ENCODE measurements at places on chromosomes 6 and 20.

DNA sequence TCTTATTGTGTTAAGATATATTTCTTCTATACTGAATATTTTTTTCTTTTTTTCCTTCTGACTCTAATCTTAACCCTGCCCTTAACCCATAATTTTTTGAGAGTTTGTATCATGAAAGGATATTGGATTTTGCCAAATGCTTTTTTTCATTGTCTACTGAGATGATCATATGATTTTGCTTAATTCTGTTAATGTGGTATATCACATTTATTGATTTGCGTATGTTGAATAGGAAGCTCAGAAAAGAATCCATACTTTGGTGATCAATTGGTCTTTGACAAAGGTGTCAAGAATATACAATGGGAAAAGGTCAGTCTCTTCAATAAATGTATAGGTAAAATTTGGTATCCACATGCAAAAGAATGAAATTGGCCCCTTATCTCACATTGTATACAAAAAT lies 588.8 kb upstream of the ADGRB3 start:
- DNase-seq, result no peak

DNA sequence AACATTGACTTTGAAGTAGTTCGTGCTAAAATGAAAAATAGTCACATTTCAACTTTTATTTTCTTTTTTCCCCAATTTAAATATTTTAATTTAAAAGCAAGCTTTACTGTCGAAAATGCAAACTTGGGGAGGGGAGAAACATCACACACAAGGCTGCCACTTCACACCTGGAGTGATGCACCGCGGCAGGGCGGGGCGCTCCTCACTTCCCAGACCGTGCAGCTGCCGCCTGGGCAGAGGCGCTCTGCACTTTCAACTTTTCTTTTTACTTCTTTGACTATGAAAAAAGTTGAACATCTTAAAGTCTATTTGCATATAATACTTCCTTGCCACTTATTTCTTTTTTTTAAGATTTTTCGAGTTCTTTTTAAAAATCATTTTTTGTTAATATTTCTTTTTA lies 993.3 kb upstream of the GJE1 start:
- DNase-seq, result no peak

DNA sequence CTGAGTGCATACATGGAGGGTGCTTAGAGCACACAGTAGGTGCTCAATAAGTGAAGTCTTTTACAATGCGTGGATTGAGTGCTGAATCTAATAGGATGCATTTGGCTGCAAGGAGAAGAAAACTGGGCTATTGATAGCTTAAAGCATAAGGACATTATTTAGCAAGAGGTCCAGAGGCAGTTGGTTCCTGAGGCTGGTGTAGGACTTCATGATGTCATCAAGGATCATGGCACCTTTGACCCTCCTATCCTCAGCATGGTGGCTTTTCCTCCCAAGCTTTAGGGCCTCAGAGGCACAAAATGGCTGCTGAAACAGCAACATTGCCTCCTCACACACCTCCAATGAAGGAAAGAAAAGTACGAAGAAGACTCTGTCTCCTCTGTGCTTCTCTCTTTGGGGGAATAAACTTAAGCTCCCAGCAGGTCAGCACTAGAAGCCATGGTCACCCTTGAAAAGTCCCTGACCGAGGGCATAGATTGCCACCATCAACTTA lies 3.1 kb upstream of the PREX1 start:
- no peak for DNase-seq

GRCh38 chr20:90651-91050 lies 3.2 kb downstream of the DEFB125 start:
- no peak for DNase-seq

DNA sequence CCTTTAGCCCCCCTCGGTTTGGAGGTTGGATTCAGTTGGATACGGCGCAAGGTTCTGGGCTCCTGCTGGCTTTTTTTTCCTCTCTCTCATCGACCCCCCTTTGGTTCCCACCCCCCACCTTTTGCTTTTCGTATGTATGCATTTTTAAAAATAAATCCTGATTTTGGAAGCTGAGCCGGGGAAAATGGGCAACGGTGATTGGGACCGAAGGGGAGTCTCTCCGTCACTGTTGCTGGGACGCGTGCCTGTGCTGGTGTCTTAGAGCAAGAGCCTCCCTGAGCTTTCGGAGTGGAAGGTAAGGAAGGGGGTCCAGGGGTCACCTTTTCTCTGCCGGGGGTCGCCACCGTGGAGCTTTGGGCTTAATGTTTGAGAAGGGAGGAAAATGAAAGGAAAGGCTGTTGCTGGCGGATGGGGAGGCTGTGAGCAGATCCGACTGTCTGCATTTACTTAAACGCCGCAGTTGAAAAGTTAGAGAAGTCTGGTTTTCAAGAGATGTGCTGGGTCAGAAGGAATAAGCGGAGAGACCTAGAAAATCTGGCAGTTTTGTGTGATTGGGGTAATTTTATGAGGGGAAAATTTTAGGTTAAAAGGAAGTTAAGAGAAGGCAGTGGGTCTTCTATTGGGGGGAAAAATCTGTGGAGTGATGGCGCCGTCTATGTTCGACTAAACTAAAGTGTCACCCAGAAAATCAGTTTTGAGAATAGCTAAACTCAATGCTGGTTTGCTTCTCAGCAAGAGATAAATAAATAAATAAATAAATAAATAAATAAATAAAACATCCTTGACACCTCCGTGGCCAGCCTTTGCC lies 828 bp downstream of the ADGRB3 start:
- DNase-seq, result no peak

GRCh38 chr6:55180258-55180657 lies 5.9 kb downstream of the HCRTR2 start:
- no peak for DNase-seq

DNA sequence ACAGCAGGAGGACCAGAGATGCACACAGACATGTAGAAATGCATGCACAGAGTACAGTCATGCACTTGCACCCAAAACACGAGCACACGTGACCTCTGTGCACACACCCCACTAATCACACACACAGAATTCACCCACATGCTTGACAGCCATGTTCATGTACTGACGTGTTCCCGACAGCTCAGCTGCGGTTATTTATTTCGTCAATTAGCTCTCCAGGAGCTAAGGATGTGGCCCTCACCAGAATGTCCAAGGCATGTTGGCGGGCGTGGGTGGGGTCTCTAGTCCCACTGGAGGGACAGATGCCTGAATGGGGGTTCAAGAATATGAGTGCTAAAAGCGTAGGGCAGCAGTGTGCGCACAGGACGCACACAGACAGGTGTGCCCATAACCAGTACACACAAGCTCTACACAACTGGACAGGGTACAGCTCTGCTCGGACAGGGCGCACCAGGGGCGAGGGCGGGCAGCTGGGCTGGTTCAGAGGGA lies 571 bp upstream of the PRPF6 start:
- DNase-seq, result peak; percentile 45

DNA sequence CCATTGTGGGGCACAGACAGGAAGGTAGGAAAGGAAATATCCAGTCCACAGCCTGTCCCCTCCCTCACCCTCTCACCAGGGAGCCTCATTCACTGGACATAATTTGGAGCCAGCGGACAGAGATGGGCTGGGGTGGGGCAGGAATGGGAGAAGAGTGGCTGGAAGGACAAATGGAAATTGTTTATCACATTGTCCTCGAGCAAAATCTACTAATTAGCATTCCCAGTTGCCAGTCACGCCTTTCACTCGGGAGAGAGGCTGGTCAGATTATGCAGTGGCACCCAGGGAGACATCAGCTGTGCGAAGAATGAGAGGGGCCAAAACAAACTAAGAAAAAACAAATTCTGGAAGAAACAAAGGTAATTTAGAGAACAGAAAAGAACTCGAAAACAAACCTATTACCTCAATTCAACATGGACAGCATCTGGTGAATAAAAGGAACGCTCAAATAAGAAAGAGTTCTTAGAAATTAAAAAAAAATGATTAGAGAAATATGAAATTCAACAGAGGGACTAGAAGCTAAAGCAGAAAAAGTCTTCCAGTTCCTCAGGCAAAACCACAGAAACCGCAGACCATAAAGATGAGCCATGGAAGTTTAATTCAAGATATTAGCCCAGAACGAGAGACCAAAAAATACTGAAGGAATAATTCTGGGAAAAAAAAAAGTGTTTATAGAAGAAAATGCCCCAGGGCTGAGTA lies 108.5 kb upstream of the RALGAPA2 start:
- no peak for DNase-seq

GRCh38 chr6:66897576-66897975 lies 1190.5 kb upstream of the EYS start:
- DNase-seq, result no peak

DNA sequence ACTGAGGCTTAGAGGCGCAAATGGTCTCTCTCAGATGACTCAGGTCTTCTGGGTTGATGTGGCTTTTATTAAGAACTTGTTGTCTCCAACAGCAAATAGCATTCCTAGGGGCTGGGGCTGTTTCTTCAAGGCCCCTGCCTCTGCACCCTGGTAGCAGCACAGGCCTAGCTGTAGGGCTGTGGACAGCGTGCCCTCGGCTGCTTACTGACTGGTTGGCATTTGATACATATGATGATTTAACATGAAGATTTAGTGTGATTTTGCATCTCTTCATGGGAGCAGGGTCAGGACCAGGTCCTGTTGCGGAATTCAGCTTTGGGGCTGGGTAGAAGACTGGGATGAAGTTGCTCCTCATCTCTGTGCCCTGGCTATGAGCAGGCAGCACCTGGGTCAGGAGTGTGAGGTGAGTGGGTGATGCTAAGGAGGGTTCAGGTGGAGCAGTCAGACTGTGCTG lies 24.3 kb upstream of the IER3 start:
- DNase-seq, result no peak

- DNase-seq, result no peak
Observed at GRCh38 chr20:35891375-35891774, 62.9 kb downstream of the SCAND1 start.

DNA sequence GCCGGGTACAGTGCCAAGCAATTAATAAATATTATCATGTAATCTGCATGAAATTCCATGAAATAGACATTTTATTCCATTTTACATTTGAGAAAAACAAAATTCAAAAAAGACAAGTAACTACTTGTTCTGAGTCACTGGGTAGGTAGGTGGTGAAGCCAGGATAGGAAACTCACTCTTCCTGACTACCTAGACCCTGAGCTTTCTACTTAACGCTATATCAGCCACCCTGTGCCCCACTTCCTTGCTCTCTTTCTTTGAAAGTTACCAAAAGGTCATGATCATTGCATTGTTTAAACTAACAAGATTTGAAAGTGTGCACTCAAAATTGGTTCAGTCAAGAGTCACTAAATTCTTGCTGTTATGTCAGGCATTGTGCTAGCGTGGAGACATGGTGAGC lies 235.7 kb downstream of the CD83 start:
- DNase-seq, result no peak

- DNase-seq, result no peak
Observed at GRCh38 chr6:52115891-52116604, 28.6 kb upstream of the PKHD1 start.

DNA sequence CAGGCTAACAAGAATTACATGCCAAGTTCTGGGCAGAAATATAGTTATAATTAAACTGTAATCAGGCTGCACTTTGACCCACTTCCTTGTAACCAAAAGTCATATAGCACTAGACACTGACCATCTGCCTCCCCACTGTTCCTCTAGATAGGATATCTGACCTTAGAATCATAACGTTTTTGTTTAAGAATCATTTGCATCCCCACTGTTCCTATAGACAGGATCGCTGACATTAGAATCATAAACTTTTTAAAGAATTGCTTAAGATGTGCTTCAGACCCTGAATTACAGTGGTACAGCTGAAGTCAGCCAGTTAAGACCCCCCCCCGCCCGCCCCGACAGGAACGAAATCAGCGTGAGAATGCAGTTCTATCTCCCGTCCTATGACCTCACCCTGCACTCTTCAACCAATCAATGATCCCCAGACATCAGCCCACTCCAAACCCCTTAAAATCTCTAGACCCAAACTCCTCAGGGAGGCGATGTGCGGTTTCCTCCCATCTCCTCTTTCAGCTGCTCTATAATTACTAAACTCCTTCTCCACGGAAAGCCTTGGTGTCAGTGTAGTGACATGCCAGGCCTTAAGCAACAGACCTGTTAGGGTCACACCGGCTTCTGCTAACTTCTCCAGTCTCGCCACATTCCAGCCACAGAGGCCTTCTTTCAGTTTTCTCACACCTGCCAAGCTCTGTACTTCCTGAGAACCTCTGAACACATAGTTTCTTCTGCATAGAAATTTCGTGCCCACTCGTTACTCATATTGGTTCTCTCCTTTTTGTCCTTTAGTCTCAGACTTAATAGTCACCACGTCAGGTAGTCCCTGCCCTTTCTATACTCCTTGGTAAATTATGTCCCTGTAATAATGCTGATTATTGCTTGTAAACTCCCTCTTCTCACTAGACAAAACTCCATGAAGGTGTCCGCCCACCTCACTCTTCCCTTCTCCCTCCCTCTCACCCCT lies 93.5 kb downstream of the DTNBP1 start:
- no peak for DNase-seq

DNA sequence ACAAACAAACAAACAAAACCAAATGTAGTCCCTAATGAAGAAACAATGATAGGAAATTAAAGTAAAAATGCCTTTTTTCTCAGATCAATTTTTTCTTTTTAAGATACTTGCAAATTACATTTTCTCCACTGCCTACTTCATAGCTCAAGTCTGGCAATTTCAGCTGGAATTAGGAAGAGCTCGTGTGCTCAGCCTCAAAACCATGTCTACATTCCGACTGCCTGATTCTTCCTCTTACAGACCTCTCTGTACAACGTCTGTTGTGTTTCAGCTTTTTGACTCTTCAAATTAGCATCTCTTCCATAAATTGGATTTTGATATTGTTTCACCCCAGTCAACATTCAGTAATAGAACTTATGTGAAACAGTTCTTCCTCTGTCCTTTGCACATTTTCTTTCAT lies 9.3 kb upstream of the EDN1 start:
- no peak for DNase-seq

GRCh38 chr6:116088946-116089345 lies 11.7 kb upstream of the NT5DC1 start:
- DNase-seq, result no peak

GRCh38 chr20:2254333-2254732 lies 41.5 kb upstream of the TGM3 start:
- no peak for DNase-seq

DNA sequence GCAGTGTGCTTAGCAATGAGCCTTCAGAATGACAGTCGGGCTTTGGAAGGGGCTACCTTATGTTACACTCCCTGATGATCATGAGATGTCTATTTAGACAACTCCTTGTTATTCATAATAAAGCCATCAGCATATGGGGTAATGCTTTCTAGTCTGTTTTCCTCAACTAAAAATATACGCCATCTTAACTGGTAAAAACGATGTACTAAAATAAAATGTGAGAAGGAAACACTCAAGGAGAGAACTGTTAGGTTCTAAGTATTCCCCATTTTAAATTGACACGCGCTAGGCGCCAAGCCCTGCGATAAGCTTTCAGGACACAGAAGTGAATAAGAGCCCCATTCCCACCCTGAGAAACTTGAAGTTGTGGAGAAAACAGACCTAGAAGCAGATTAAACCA lies 43.6 kb downstream of the SOD2 start:
- no peak for DNase-seq

DNA sequence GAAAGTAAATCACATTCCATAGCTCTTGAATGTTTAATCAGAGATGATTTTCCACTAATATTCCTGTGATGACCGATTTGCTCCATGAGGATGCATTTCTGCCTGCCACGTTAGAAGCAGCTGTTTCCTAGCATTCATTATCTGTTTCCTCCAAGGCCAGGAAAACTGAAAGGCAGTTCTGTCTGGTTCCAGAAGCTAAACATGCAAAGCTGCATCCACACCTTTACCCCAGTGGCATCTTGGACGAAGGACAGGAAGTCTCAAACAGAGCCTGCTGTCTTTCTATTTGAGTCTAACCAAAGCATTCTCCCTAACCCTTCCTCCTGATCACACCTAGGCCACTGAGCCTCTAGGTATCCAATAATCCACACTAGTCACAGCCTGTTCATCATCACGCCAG lies 27.6 kb downstream of the CNKSR3 start:
- DNase-seq, result no peak

GRCh38 chr6:116992546-116992945 lies 115.5 kb downstream of the RFX6 start:
- no peak for DNase-seq

- no peak for DNase-seq
Observed at GRCh38 chr6:71459162-71459561, 170.6 kb downstream of the OGFRL1 start.
